ENCODE measurements at places on chromosomes 6 and 20. TPM values are rescaled to one million over a fixed set of nuclear protein-coding genes. Genes with fewer than 3 reads are reported as not detected.
A peak's percentile ranks its signal among the peaks of the same experiment; 100 is the strongest.

- H3K4me3 ChIP-seq: no peak overlapping the region
- peaks cover 4% of the 10 kb centered on the region for H3K4me1 ChIP-seq
- no peak for DNase-seq
- H3K36me3 ChIP-seq: peaks cover 38% of the 10 kb centered on the region
- no peaks in the 10 kb centered on the region for H3K27me3 ChIP-seq
These were observed 9.9 kb downstream of the BLOC1S5 start for GRCh38 chr6:8054276-8054675.

DNA sequence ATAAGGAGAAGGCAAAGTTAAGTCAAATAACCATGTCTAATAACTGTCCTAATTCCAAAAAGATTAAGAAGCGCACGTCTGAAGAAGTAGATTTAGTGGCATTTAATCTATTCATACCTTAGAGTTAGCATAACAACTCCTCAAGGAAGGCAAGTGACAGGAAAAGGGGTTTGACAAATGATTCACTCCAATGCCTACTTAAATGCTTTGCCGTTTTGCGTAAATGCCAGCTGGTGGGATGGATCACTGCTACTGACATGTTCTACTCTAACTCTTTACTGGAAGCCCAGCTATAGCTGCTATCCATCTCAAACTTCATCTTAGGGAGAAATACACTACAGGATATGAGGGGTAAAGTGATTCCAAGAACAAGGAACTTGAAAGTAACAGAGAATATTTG, 347.3 kb upstream of the RUNX2 start:
- no peak overlapping the region for H3K4me3 ChIP-seq
- no peak for DNase-seq
- peaks cover 20% of the 10 kb centered on the region for H3K4me1 ChIP-seq
- no peaks in the 10 kb centered on the region for H3K27me3 ChIP-seq
- H3K36me3 ChIP-seq: peaks cover 2% of the 10 kb centered on the region

- H3K36me3 ChIP-seq: no peaks in the 10 kb centered on the region
- H3K4me1 ChIP-seq: peaks cover 25% of the 10 kb centered on the region
- no peak for DNase-seq
- H3K4me3 ChIP-seq: no peak overlapping the region
- H3K27me3 ChIP-seq: peaks cover 70% of the 10 kb centered on the region
- H3K27ac ChIP-seq: no peak overlapping the region
These were observed 21.2 kb upstream of the NFATC2 start for GRCh38 chr20:51563486-51564332.

DNA sequence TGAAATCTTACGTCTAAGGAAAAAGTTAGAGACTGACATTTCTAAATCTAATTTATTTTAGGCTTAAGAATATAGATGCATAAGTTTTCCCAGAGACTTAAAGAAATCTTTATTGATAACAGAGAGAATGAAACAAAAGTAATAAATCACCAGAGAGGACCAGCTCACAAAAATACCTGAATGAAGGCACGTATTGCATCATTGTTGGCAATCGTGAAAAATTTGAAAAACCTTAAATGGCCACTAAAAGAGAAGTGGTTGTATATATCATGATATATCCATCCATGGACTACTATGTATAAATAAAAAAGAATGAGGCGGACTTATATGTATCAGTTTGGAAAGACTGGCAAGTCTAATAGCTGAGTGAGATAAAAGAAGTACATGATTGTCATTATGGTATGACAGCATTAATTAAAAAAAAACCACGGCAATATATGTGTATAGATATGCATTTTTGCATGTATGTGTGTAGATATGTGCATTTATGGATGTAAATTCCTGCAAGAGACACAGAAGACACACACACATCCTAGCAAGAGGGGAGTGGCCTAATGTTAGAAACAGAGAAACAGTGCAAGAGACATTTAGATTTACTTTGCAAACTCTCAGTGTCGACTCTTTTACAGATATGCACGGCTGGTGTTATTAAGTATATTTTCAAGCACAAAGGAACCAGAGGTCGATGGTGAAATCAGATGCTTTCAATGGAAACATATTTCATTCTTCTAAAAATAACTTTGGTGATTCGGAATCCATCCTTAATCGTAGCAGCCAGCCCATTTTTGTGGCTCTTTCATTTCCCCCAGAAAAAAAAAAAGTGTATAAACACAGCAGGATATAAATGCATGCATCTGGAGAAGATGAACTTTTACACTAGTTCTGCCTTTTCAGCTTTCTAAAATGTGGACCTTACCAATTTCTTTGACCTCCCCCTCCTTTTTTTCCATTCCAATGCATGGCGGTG, 156.1 kb upstream of the SALL4 start:
- H3K4me3 ChIP-seq: no peak overlapping the region
- H3K27ac ChIP-seq: no peak overlapping the region
- H3K27me3 ChIP-seq: peaks cover 25% of the 10 kb centered on the region

DNA sequence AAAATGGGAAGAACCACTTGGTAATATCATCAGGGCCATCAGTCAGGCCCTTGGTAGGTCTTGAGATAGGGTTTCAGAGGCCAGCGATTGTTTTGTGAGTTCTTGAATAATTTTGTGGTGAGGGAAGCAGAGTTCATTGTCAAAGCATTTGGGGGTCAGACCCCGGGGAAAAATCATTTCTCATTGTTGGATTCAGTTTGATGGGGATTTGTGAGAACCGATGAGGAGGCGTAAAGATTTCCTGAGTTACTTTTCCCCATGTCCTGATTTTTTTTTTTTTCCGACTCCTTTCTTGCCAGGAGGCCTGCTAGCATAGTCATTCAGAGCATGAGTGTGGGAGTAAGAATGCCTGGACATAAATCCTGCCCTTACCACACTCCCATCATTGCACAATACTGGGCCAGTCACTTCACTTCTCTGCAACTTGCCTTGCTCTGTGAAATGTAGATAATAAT, 60.3 kb downstream of the TSHZ2 start:
- no peak overlapping the region for H3K4me3 ChIP-seq
- no peaks in the 10 kb centered on the region for H3K36me3 ChIP-seq
- peaks cover 33% of the 10 kb centered on the region for H3K4me1 ChIP-seq
- no peak for DNase-seq

GRCh38 chr20:33284284-33284683, 1.3 kb downstream of the BPIFB1 start:
- peaks cover 10% of the 10 kb centered on the region for H3K27me3 ChIP-seq
- no peak overlapping the region for H3K4me3 ChIP-seq
- H3K27ac ChIP-seq: no peak overlapping the region

- H3K36me3 ChIP-seq: peaks cover 9% of the 10 kb centered on the region
- no peak overlapping the region for H3K4me3 ChIP-seq
- peaks cover 36% of the 10 kb centered on the region for H3K4me1 ChIP-seq
- no peak for DNase-seq
- H3K27ac ChIP-seq: no peak overlapping the region
These were observed 16.4 kb downstream of the SYNJ2 start for GRCh38 chr6:157997893-157998608.

DNA sequence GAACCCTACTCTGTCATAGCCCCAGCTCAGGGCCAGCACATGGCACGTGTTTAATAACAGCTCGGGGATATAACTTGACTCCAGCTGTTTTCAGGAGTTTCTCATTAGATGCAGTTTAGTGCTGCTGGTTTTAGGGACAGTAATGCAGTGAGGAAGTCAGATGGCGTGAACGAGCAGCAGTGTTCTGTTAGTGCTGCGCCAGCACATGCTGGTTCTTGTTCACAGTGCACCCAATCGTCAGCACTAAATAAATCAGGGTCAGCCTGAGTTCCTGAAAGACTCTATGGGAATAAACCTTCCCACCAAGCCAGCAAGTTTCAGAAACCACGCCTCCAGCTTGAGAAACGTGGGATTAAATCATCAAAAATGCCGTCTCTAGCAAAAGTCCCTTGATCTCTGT, 235.9 kb upstream of the SUPT3H start:
- H3K4me1 ChIP-seq: peaks cover 4% of the 10 kb centered on the region
- H3K36me3 ChIP-seq: peaks cover 2% of the 10 kb centered on the region
- H3K27ac ChIP-seq: no peak overlapping the region
- no peak overlapping the region for H3K4me3 ChIP-seq
- no peaks in the 10 kb centered on the region for H3K27me3 ChIP-seq

- no peaks in the 10 kb centered on the region for H3K36me3 ChIP-seq
- no peaks in the 10 kb centered on the region for H3K4me1 ChIP-seq
- H3K27ac ChIP-seq: no peak overlapping the region
- DNase-seq: no peak
- H3K27me3 ChIP-seq: no peaks in the 10 kb centered on the region
These were observed 210.4 kb downstream of the TAF4 start for GRCh38 chr20:61855286-61855685.

- DNase-seq: no peak
- no peaks in the 10 kb centered on the region for H3K27me3 ChIP-seq
- no peaks in the 10 kb centered on the region for H3K4me1 ChIP-seq
- H3K36me3 ChIP-seq: no peaks in the 10 kb centered on the region
- no peak overlapping the region for H3K4me3 ChIP-seq
These were observed 106.2 kb downstream of the DST start for GRCh38 chr6:56536536-56536935.

DNA sequence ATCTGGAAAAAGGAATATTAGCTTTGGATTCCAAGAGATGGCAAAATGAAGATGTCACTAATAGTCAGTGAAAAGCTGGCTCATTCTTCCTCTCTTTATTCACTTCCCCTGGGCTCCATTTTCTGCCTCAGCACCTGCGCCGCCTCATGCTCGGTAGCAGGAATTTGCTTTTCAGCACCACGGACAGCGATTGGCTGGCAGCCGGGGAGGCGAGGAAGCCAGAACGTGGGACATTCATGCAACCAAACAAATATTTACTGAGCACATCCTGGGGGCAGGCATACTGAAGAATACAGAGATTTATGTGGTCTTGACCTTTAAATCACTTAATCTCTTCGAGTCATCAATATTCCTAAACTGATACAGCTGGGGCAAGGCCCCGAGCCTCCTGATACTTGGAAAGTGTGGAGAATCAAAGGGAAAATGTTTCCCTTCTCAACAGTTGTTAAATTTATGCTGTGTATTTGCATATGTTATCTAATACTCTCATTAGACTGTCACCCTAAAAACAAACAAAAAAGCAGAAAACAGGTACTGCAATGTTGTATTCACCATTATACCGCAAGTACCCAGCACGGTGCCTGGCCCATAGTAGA, 12.1 kb upstream of the PDYN start:
- no peak overlapping the region for H3K27ac ChIP-seq
- no peak overlapping the region for H3K4me3 ChIP-seq
- DNase-seq: peak; percentile 77
- H3K36me3 ChIP-seq: no peaks in the 10 kb centered on the region
- peaks cover 3% of the 10 kb centered on the region for H3K27me3 ChIP-seq
- H3K4me1 ChIP-seq: no peaks in the 10 kb centered on the region

DNA sequence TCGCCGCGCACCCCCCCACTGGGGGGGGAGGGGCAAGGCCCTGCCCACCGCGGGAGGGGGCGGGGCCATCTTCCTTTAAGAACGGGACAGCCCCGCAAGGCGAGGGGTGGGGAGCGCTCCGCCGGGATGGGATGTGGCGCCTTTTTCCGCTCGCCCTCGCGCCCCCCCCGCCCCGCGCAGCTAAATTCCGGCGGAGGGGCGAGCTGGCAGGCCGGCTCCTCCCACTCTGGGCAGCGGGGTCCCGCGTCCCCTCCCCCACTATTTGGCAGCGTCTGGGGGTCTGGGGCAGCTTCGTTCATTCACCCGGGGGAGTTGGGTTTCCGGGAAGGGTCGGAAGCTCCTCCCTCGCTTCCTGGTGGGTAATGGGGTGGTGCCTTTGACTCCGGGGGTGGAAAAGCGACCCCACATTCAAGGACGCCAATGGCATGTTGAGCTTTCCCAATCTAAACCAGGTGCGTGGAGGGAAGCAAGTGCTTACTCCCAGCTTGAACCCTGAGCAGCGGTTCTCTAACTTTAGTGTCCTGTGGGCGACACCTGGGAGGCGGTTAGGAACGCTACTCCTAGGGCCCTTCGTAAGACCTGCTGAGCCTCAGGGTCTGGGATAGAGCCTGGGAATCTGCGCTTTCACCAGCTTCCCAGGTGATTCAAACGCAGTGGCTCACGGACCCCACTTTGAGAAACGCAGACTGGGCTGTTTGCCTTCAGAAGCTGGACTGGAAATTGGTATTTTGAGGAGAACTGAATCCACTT, 927 bp downstream of the ASXL1 start:
- H3K36me3 ChIP-seq: peaks cover 17% of the 10 kb centered on the region
- H3K27ac ChIP-seq: peak overlapping the region; percentile 95
- peak overlapping the region; percentile 95 for H3K4me3 ChIP-seq
- no peaks in the 10 kb centered on the region for H3K27me3 ChIP-seq
- DNase-seq: peak; percentile 79

DNA sequence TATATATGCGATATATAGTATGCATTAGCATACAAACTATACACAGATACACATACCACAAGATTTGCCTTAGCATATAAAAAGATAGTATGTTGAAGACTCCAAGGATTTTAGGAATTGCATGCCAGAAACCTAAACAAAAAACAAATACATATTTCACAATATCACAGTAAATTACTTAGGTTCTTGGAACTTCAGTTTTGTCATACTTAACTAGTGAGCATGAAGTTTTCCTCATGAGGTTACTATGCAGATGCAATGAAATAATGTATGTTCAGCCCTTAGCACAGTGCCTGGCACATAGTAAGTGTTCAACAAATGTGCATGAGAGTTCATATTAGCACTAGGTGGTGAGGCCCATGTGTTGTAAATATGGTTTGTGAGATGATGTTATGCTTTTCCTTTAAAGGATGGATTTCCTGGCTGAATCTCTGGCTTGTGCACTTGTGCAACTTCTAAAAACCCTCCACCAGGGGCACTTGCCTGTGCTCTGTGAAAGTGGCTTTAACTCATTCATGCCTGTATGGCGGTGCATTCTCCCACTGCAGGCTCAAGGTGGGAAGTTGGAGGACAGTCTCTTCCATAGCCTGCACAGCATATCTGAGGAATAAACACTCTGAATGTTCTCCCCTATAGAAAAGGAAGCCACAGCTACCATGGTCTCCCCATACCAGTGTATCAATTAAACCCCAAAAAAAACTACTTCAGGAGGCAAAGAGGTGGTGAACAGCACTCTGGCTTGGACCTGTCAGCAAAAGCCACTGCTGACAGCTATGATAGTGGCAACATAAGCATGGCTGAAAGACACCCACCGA, 624.1 kb upstream of the CDH4 start:
- no peak overlapping the region for H3K4me3 ChIP-seq
- H3K4me1 ChIP-seq: no peaks in the 10 kb centered on the region
- no peaks in the 10 kb centered on the region for H3K36me3 ChIP-seq
- H3K27ac ChIP-seq: no peak overlapping the region
- DNase-seq: no peak
- H3K27me3 ChIP-seq: no peaks in the 10 kb centered on the region

DNA sequence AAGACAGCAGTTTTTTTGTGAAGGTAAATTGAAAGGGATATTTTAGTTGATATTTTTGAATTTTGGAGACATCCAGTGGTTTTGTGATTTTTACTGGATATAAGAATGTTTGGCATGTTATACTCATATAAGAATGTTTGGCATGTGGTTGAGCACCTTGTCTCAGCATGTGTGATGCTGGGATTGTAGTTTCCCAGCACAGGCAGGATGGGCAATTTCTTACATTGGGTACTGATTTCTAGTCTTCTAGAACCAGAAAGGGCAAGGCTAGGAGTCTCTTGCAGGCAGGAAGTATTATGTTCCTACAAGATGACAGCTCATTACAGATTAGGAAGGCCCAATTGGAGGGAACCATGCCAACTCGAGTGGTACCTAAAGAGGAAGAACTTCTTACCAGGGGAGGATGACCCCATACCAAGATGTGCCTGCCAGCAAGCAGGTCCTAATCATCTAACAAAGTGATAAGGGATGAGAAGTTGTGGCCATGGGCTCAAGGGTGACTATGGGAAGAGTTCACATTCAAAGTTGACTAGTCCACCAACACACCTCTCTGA, 377.8 kb downstream of the UTRN start:
- DNase-seq: no peak
- H3K27me3 ChIP-seq: no peaks in the 10 kb centered on the region
- peaks cover 28% of the 10 kb centered on the region for H3K36me3 ChIP-seq
- no peak overlapping the region for H3K27ac ChIP-seq
- no peak overlapping the region for H3K4me3 ChIP-seq

Gene C20orf141
- not detected for total RNA-seq

Gene PTGIS
- 0.40 TPM for total RNA-seq

Gene RBM39
- total RNA-seq: 396 TPM

Measured in activated CD4-positive, alpha-beta T cell treated with anti-CD3 and anti-CD28 coated beads, Interleukin-2, amount 10 ng/mL, durations not matched to agents 7 days and 5 days (primary cell).